ENCODE measurements at places on chromosomes 5 and 9.
A peak's percentile ranks its signal among the peaks of the same experiment; 100 is the strongest.

DNA sequence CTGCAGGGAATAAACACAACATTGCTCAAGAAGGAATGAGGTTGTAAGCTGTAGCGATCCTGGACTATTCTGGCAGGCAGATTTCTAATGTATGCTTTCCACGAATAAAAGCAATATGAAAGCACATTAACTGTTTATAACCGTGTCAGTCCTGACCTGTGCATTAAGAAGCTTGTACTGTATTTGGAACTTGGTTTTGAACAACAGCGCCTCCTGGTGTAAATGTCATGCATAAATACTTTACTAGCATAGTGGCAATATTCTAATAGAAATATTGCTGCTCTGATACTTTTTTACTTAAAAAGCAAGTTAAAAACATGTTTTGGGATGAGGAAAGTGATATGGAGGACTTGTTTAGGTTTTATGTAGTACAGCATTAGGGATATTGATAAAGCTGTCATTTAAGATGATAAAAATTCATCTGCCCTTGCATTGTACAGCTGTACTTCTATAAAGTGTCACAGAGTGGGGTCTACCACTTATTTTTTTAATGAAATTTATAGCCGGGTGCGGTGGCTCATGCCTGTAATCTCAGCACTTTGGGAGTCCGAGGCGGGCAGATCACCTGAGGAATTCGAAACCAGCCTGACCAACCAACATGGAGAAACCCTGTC, 70.7 kb upstream of the GNE start:
- peak; percentile 72 for DNase-seq

DNA sequence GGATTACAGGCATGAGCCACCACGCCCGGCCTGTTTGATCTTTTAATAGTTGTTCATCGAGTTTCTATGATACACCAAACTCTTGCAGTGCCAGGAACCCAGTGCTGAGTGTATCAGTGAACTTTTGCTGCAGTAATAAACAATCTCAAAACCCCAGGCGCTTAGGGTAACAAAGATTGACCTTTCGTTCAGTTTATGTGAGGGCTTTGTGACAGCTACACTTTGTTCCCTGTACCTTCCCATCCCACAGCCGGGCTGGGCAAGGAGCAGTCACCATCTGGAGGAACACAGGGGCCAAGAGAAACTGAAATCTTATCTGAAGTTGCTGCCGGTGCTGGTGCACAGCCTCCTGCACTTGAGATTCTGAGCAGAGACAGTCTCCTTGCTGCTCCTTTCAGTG, 17.2 kb upstream of the WNK2 start:
- no peak for DNase-seq

DNA sequence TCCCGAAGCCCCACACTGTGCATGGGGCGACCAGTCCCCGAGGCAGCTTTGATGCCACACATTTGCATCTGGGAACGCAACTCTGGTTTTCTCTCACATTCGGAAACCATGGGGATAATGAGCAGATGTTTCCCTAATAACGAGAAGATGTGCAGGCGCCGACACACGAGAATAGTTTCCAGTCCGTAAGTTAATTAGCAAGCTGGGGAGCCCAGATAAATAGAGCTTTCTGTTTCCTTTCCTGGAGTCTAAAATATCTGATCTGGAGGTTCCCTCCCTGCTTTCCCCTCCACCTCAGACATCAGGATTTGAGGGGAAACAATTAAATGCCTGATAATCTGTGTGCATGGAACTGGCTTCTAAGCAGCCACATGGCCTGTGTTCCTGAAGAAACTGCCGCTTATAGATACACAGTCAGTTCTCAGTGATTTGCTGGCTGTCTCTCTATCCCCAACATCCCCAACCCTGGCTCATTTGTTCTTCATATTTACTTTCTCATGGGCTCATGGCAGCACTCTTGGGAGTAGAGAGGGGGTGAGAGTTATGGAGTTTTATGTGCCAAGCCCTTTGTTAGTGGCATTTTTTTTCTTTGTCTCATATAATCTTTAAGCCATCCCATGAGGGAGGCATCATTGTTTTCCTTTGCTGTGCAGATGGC, 62.8 kb downstream of the PDZD2 start:
- no peak for DNase-seq

DNA sequence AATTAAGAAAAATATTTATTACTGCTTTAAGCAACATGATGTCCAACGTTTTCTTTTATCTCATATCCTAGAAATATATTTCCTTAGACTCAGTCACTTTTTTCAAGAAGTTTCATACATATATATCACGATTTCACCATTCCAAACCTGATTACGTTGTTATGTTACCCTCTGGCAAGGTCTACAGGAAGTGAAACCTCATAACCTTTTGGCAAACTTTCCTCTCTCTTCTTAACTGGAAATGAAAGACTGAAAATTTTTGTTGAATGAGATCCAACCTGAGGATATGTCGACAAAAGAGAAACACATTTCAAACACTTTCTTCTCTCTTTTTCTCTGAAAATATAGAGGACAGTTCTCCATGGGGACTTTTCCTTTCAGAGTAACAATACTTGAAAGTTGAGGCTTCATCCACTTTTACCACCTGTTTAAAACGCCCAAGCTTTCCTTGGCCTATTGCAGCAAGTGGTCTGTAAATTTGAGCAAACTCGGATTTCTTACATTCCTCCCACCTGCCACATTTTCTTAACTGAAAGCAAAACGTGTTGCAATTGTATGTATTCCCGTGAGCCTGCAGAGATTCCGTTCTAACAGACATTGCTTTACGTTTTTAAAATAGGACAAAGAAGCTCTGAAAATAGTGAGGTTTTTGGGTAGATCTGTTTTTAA, 298.1 kb downstream of the CETN3 start:
- no peak for DNase-seq

DNA sequence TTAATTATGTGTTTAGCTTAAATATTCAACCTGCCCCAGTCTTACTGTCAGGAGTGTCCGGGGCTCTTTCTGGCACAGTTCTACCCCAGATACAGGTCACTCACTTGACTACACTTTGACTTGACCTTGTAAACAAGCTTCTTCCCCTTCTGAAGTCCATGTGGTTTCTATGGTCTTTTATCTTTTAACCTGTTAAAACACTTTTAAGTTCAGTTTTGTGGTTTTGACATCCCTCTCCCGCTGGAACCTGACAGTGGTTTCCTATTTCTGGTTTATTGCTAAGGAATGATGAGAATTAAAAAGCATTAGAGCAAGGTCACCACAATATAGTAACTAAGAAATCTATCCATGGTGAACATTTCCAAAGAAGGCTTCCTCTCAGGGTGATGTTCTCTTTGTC, 300.1 kb downstream of the TMEM167A start:
- no peak for DNase-seq

DNA sequence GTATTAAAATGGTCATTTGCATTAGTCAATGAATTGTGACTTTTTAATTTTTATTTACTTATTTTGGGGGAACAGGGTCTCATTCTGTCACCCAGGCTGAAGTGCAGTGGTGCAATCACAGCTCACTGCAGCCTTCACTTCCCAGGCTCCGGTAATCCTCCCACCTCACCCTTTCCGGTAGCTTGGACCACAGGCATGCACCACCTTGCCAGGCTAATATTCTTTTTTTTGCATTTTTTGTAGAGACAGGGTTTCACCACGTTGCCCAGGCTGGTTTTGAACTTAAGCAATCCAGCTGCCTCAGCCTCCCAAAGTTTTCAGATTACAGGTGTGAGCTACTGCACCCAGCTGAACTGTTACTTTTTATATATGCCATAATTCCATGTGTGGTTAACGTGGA, 143.4 kb downstream of the FBXL17 start:
- DNase-seq: no peak

GRCh38 chr9:33852216-33852826, 35.4 kb downstream of the UBE2R2 start:
- peak; percentile 54 for DNase-seq

DNA sequence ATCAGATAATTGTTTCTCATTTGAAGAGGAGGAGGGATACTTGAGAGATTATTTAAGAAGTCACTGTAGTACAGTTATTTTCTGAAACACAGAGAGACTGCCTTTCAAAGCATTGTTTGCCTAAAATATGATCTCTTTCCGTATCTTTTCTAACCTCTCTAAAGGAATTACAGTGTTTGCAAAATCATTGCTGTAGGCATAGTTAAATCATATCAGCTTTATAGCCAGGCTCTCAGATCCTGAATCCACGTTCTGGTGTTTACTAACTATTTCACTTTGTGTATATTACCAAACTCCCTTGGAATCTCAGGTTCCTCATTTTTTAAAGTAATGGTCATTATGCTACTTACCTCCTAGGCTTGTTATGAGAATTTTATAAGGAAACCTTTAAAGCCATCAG, 1151.6 kb upstream of the CDH9 start:
- DNase-seq: no peak

- DNase-seq: no peak
These were observed 39.5 kb downstream of the TXNDC8 start for GRCh38 chr9:110298043-110298605.

GRCh38 chr5:59061377-59061776, 478.5 kb downstream of the RAB3C start:
- no peak for DNase-seq

DNA sequence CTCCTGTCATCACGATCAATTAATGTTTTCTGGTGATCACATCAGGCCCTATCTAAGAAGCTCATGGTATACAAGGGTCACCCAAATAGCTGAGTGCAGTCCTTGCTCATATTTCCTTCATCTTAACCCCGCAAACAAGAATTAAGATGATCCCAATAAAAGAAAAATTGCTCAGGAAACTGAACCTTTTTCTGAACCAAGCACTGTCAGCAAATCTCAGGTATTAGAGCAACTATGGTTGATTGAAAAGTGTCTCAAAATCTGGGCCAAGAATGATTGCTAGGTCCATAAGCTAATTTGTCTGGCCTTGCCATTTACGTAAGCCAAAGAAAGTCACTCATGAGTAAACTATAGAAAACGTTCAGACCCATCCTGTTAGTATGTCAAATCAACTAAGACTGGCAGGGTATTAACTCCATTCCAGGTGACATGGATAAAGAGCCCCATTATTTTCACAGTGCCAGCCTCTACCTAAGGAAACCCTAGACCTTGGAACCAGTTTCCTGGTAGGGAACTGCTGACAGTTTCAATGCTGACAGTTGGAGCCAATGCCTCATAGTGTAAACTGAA, 209.3 kb downstream of the DEPDC1B start:
- no peak for DNase-seq

- no peak for DNase-seq
These were observed 140.6 kb downstream of the LRRC70 start for GRCh38 chr5:62719061-62719720.

DNA sequence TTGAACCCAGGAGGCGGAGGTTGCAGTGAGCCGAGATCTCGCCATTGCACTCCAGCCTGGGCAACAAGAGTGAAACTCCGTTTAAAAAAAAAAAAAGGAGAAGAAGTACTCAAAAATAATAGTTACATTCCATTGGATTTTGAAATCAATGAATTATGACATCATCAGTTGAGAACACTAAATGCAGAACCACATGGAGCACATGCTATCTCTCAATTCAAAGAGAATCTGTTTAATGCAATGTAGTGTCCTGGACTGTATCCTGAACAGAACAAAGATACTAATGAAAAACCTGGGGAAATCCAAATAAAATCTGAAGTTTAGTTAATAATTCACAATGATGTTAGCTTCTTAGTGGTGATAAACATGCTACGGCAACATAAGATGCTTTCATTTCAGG, 20.3 kb downstream of the CDC14B start:
- no peak for DNase-seq

- no peak for DNase-seq
These were observed 140.8 kb downstream of the BNC2 start for GRCh38 chr9:16729651-16730050.

DNA sequence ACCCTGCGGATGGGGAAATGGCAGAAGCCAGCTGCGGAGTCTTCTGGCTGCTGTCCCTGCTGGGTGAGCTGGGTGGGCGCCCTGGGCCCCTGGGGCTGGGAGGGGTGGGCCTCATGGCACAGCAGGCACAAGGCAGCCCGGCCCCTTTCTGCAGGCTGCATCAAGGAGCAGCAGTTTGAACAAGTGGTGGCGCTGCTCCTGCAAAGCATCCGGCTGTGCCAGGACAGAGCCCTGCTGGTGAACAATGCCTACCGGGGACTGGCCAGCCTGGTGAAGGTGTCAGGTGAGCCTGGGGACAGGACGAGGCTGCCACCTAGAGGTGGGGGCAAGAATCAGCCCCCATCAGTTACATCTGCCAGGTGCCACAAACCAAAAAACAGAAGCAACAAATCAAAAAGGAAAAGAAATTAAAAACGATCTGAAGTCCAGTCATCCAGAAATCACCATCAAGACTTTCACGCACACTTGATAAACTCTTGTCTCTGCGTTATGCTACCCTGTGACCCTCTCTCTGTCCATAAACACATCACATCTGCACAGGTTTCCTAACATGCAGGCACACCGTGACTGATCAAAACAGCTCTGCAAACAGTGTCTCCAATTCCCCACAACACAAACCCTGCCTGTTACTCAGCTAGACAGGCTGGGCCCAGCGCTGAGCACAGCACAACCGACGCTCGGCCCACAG, 13.9 kb downstream of the REXO4 start:
- no peak for DNase-seq

GRCh38 chr9:121634329-121635261, 16.8 kb upstream of the DAB2IP start:
- no peak for DNase-seq

- DNase-seq: no peak
These were observed 115.6 kb upstream of the ADAMTSL1 start for GRCh38 chr9:18358325-18358724.

DNA sequence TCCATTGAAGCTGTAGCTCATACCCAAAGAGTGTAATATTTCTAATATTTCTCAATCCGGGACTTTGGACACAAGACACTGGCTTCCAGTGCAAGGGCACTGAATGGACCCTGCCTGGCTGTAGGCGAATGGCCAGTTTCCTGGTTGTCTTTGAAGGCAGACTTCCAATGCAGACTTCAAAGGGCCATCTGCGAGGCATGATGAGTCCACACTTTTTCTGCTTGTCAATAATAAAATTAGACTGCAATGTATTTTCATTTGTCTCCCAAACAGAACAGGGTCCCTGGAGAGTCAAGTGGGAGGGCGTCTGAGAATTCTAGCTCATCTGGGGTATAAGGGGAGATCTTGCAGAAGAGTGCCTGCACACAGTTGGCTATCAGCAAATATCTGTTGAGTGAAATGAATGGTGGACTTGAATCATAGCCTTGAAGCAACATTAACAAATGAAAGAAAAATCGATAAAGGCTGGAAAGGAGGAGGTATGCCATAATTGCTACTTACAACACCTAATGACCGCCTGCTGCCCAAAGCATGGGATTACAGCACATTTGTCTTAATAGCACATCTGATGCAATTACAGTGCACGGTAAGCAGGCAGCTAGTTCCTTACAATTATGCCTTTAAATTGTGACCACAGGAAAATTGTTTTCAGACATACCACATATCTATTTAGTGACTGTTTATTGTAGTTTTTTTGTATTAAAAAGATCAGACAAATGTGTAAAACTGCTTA, 137.5 kb downstream of the ARHGEF28 start:
- no peak for DNase-seq

Measured in AML-193 (cell line).